ENCODE measurements at places on chromosomes 4 and X.

- no peak for DNase-seq
Observed at GRCh38 chrX:154310616-154311536, 15.3 kb downstream of the TKTL1 start.

- DNase-seq: no peak
Observed at GRCh38 chr4:77036206-77036605, 39.6 kb downstream of the CCNI start.

- DNase-seq: no peak
Observed at GRCh38 chrX:46569621-46570020, 3.9 kb upstream of the CHST7 start.

DNA sequence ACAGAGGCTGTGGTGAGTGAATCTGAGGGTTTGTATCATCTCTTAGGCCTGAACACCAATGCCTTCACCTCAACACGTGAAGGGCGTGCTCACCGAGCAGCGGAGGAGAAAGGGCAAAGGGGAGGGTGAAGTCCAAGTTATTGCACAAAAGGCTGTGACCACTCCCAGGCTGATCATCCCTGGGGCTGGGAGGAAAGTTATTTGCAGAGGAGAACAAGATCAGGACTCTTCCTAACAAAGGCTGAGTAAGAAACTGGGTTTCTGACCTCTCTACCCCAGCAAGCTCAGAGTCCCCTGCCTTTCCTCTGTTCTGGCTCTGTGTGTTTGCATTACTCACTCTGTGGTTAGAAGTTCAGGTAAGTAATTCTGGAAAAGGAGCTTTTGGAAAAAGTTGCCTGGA, 366.3 kb upstream of the CXorf51A start:
- no peak for DNase-seq

DNA sequence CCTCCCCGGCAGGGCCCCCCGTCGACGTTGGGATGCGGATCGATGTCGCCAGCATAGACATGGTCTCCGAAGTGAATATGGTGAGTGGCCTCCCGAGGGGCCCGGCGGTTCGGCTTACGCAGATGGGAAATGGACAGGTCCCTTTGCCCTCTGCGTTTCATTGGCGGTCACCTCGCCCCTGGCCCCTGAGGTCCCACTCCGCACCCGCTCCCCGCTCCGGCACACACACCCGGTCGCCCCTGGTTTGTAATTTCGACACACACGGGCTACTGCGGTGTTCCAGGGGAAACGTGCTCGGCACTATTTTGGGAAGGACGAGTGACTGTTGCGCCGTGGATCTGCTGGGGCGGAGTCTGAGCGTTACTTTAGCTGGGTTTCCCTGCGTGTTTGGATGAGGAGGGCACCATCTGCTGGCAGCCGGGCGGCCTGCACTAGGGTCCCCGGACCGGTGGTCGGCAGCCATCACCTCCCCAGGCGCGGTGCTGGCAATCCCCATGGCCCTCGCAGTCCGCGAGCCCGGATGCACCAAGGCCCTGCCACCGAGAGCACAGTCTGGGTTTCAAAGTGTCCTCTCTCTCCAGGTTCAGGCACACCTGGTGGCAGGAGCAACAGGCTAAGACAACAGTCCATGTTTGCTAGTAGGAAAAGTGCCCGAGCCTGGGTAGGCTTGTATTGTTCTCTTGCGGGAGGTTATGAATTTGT, 1.2 kb downstream of the GABRB1 start:
- no peak for DNase-seq
